ENCODE measurements at places on chromosomes 4 and X.

DNA sequence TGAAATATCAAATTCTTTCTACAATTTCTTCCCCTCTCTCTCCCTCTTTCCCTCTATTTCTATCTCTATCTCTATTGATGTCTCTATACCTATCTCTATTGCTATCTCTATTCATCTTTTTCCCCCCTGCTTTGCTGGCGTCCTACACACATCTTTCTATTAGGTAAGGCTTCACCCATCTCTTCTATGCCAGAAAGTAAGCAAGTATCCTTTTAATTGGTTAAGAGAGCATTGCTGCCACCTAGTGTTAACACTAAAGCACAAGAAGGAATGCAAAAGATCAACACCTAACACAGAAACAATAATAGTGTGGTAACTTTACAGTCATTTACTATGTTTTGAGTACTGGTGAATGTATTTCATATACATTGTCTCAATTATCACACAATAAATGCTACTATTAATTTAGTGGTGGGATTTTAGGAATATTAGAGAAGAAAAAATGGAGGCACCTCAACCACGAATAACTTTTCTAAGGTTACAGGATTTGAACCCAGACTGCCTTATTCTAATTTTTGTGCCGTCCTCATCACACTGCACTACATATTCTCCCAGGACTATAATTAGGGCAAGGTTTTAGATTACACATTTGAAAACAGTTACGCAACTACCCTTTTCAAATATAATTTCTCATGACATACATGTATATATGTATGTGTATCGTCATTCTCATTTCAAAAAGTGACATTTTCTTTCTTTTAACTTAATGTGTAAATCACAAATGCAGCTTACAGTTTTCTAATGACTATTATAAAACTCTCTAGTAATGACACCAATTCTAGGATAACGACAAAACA is 3.7 kb upstream of the C4orf36 start:
- peak; percentile 4 for DNase-seq

DNA sequence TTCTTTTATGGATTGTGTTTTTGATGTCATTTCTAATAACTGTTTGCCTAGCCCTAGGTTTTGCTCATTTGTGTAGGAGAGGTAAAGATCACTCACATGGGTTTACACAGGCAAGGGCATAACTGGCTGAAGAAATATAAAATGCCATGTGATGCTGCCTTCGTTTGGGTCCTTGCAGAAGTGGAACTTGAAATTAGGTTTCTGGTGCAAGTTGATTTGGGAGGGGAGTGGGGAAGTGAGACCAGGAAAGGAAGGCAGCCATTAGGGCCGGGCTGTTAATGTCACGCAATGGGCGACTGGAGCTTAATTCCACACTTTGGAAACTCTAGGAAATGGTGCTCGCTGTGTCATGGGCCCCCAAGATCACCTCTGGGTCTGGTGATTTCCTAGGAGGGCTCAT is 14.5 kb downstream of the CLCN4 start:
- no peak for DNase-seq

- no peak for DNase-seq
Observed at GRCh38 chr4:148261848-148262247, 180.4 kb downstream of the NR3C2 start.

- no peak for DNase-seq
Observed at GRCh38 chr4:123954220-123954619, 557.6 kb downstream of the SPRY1 start.

DNA sequence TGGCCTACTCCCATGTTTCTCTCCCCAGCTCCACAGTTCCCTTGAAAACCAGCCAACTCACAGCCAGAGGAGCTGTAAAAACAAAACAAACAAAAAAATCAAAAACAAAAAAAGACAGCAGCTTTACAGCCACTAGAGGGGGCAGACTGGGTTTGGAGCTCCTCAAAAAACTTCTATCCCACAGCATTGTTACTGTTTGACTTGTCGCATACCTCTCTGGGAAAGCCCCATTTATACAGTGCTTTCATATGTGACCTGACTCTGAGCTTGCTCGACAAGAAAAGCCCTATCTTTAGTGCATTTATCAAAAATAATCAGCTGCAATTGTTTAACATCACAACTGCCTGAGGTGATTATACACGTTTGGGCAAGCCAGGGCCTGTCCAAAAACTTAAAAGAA is 21.6 kb downstream of the TSPAN6 start:
- DNase-seq, result no peak

- DNase-seq, result no peak
Observed at GRCh38 chr4:74018116-74018515, 19.6 kb upstream of the CXCL5 start.

DNA sequence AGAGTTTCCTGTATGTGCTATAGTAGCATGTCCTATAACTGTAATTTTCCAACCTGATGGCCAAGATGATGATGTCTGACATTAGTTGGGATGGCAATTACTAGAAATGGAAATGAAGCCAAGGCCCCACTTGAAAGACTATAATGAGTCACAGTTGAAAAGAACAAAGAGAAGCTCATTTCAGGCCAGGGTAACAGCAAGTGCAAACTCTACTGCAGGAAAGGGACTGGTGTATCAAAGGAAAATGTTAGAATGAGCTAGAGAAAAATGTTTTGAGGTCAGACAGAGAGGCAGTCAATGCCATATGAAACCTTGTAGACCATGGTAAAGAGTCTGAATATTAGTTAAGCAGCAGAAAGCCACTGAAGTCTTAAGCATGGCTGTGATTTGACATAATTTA is 146.2 kb upstream of the SH3RF1 start:
- DNase-seq, result no peak

DNA sequence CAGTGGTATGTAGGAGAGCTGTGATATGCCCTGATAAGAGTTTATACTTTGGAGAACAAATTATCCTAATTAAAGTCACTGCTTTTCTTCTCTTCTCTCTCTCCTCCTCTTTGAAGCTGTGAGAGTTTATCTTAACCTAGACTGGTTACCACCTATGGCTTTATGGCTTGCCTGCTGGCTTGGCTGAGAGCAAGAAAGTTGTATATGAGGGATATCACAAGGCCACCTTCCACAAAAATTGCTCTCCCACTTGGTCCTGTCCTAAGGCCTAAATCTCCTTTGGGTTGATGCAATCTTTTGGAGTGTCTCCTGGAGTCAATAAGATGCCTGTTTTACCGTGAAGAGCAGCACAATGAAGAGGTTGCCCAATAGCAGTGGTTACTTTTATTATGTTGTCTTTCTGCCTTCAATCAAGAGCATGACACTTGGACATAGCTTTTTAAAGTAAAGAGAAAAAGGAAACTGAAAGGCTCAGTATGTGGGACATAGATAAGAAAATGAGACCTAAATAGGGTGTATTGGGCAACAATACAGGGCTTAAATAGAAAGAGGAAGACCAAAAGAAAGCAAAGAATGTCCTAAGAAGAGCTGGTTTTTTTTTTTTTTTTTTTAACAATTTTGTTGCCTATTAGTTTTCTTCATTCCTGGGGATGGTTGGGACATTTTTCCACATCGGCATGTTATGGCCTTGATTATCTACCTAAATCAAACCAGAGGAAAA is 9.2 kb downstream of the GUCY1A1 start:
- DNase-seq, result no peak

DNA sequence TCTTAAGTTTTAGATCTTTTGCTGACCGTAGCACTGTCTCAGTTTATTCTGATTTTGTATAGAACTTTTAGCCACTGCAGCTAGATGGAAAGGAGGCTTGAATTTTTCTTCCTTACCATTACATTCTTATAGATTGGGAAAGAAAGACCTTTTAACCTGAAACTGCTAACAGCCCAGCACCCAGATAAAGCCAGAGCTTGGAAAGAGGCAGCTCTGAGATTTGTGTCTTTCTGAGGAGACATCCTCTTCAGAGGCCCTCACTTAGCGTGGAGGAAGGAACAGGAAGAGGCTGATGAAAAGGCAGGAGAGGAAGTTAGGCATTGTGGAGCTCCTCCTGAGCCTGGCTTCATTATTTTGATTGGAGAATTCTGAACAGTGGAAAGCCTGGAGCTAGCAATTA is 35.1 kb downstream of the ATG4A start:
- no peak for DNase-seq

DNA sequence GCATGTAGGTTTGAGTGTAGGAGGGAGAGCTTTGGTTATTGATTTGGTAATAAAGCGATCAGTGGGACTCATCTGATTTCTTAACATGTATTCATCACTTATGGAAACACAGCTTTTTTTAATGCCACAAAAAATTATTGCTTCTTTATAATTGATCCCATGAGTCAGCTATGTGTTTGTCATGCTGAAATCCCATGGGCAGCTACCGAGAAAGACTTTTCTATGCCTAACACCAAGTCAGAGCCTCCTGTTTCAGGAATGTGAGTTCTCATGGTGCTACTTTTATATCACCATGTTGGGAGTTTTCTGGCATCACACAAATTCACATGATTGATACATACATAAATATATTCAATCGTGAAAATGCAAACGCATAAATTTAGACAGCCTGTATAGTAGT is 165.7 kb downstream of the RAPGEF2 start:
- DNase-seq, result no peak

DNA sequence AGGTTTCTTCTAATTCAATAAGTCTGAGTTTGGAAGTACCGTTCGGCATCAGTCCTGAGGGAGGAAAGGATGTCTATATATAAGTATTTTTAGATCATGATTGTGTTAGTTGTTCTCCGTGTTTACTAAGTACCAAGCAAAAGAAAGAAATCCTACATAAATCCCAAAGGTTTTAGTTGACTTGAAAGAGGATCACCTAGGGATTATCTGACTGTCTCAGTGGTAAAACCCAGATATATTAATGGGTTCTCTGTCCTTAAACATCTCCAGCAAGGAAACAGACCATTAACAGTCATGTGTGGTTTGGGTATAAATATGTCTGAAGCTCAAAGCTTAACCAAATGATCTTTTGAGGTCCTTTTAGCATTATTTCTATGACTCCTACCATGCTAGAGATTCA is 207.1 kb upstream of the RASGEF1B start:
- no peak for DNase-seq

DNA sequence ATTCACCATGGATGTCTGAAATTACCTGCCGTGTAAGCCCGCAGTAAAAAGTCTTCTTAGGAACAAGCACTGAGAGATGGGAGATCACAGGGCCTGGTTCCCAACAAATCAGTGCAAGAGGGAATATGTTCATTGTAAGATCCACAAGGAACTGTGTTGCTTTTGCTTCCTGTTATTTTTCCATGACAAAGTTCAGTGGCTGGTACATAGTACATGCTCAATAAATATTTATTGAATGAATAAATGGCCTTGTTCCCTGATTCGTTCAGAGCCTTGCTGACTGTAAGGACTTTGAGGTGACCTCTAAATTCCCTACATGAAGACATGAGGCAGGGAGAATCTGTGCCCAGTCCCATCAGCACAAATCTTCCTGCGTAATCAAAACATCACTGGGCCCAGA is 7.4 kb downstream of the TMEM31 start:
- DNase-seq, result no peak

DNA sequence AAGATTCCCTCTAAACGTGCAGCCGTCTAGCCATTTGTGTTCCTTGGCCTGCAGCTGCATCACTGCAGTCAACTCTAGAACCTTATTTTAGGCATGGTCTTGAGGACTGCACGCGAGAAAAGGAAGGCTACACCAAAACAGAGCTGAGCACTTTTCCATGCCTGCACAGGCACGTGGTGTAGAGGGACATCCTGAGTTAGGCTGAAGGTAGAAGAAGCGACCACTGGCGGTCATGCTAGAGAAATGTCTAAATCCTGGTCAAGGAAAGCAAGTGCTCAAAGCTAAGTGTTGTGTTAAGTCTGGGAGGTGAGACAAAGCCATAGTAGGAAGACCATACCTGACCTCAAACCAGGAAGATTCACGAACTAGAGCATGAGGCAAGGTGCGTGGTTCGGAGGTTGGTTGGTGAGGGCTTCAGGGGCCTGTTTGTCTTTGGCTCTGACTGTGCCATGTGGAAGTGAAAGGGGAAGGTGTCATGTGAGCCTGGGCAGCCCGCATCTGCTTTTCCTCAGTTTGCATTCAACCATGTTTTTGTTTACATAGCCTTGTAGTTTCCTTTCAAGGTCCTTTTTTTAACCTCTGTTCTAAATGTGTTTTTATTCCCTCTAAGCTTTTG is 203.8 kb downstream of the AASDH start:
- no peak for DNase-seq

- DNase-seq, result no peak
Observed at GRCh38 chr4:109989618-109990017, 76.9 kb downstream of the EGF start.

GRCh38 chr4:54942721-54943120 is 182.7 kb downstream of the KDR start:
- DNase-seq, result peak; percentile 37

DNA sequence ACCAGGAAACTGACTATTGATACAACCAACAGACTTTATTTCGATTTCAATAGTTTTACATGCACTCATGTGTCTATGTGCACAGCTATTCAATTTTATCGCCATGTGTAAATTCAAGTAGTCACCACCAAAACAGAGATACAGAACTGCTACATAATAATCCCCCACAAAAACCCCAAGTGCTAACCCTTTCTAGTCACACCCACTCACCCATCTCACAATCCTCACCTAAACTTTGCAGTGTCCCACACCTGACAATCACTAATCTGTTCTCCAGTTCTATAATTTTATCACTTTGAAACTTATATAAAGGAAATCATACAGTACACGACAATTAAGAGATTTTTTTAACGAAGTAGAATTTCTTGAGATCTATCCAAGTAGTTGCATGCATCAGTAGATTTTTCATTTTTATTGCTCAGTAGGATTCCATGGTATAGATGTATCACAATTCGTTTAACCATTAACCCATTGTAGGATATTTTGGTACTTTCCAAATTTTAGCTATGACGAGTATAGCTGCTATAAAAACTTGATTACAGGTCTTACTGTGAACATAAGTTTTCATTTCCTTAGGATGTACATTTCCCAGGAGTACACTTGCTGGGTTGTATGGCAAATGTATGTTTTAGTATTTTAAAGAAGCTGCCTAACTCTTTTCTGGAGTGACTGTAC is 85.9 kb downstream of the CASK start:
- no peak for DNase-seq

DNA sequence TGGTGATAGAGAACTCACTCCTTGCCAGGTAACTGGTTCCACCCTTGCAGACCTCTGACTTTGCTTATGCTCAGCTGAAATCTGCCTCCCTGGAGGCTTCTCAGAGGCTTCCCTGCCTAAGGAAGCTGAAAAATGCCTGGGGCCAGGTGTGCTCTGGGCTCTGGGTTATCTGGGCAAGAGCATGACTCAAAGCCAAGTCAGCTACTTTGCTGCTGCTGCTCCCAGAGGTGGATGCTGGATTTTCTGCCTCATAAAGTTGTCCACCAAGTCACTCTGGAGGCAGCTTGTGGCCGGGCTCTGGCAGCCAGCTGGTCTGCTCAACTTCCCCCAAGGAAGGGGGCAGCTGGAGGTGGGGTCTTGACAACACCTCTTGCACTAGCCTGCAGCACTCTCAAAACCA is 132.7 kb downstream of the PJA1 start:
- no peak for DNase-seq

GRCh38 chr4:97548186-97548585 is 595.1 kb downstream of the STPG2 start:
- DNase-seq, result no peak

- no peak for DNase-seq
Observed at GRCh38 chr4:26459756-26460530, 30.3 kb downstream of the CCKAR start.

GRCh38 chr4:126762663-126763247 is 870.0 kb upstream of the INTU start:
- DNase-seq, result no peak

GRCh38 chr4:78845472-78845871 is 69.3 kb downstream of the BMP2K start:
- no peak for DNase-seq

- DNase-seq, result no peak
Observed at GRCh38 chr4:139521754-139522401, 34.1 kb downstream of the SETD7 start.

Data from activated T-helper 1 cell treated with anti-CD3 and anti-CD28 coated beads, Interleukin-12 subunit alpha, Interleukin-12 subunit beta, Interleukin-2, Interleukin-4 antibody, amounts not matched to agents 30 ng/mL and 10 ng/mL and 1 ng/mL, durations not matched to agents 14 hours and 24 hours and 36 hours (primary cell).